ENCODE measurements at places on chromosomes 3 and 15.

GRCh38 chr3:52330194-52330805 lies 14.2 kb downstream of the DNAH1 start:
- DNase-seq, result no peak

DNA sequence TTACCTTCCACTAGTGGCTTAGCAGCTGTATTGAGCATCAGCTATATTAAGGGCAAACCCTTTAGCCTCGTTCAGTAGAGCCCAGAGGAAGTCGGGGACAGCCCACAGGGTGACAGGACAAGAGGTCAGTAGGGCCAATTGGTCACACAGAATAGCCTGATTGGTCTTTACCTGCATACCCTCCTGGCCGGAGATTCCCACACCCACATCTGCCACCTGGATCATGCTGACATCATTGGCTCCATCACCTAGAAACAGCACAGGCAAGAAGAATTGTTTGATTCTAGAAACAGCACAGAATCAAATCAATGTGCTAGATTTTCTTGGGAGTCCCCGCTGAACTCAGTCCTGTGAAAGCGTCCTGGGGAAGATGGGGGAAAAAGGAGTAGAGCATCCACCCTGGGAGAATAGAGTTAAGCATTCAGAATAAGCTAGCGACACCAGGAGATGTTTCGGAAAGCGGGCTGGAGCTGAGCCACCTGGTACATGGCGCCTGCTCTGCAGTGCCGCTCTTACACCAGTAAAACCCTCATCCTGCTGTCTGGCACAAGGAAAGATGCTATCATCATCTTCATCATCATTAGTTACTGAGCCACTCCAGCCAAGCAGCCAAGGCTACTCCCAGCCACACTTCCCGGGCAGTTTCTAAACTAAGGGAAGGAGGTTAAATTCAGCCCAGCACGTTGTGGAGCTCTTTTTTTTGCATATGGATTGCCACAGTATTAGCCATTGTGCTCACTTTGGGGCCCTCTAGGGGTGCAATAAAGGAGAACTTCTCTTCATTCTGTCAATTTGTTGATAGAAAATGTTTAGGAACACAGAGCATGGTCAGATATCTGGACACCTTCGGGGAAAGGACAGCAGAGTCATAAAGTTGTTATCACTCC lies 171.3 kb downstream of the ATP10A start:
- DNase-seq, result no peak

- DNase-seq, result no peak
These were observed 631.5 kb downstream of the PYDC2 start for GRCh38 chr3:192092388-192093005.

DNA sequence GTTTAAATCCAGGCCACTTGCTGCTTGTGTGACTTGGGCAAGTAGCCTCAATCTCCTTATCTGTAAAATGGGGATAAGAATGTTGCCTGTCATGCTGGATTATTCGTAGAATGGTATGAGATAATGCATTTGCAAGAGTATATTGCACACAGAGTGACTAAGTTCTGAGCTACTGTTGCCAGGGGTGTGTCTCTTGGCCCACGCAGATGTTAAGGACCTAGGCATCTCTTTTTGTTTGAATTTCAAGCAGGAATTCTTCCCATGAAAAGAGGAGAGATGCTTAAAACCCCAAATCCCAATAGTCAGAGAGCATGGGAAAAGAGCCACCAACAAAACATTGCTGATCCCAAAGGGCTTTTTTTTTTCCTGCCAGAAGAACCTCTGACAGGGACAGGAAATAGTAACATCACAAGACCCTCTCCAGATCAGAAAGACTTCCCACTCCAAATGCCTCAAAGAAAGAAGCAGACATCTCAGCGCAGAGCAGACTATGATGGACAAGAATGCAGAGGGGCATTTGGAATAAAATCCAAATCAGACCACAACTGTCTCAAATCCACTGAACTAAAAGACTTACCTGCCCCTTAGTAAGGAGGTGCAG lies 90.5 kb downstream of the MRPL46 start:
- no peak for DNase-seq

- no peak for DNase-seq
These were observed 29.5 kb downstream of the ESYT3 start for GRCh38 chr3:138463724-138464490.

All from activated CD4-positive, alpha-beta T cell treated with anti-CD3 and anti-CD28 coated beads, Interleukin-2, amount 50 U/mL, for 24 hours (primary cell).